ENCODE measurements at places on chromosomes 11 and 22.
A peak's percentile ranks its signal among the peaks of the same experiment; 100 is the strongest.

- no peak for DNase-seq
These were observed 30.3 kb upstream of the MYEOV start for GRCh38 chr11:69263736-69264052.

DNA sequence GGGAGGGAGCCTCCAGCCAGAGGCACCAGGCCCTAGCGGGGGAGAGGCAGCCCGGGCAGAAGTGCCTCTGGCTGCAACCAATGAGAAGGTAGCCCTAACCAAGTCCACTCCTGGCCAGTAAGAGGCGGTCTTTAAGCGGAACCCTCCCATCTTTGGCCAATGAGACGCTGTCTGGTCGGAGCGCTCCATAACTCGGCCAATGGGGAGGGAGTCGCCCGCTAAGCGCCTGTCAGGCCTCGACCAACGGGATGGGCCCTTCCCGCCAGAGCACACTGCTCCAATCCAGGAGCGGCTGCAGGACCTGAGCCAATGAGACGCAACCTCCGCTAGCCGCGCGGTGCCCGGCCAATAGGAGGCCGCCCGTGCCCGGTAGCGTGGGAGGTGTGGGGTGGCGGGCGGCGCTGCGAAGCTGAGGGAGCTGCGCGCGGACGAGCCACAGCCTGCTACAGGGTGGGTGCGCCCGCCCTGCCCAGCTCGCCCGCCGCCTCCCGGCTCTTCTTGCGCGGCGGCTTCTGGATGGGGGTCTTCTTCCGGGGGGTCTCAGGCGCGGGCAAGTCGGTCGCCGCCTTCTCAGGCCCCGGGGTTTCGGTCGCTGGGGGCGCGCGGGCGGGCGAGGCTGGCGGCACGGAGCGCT, 12.6 kb downstream of the SCARF2 start:
- peak; percentile 37 for DNase-seq

GRCh38 chr11:109885006-109885405, 208.2 kb upstream of the ZC3H12C start:
- no peak for DNase-seq

GRCh38 chr11:110429731-110430266, at the start of gene FDX1:
TSS of gene FDX1 (plus strand) at chr11:110429948. CDS start at chr11:110430121, 173 bp downstream.
- DNase-seq: peak; percentile 82

- DNase-seq: no peak
These were observed 119.4 kb downstream of the HIPK3 start for GRCh38 chr11:33376331-33377310.

DNA sequence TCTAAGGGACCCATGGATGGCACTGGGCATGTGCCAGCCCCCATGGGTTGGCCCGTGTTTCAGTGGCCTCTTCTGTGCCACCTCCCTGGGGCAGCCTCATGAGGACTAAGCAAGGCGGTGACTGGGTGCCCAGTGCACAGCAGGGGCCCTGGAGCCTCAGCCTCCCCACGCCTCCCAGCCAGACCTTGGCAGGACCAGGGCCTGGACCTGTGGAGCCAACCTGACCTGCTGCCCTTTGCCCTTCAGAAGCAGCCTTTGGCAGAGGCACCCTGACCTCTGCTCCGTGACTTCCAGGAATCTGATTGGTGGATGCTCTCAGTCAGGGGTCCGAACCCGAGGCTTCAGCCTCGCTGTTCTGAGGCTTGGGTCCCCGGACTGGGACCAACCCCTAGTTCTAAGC, 24.8 kb upstream of the TAB1 start:
- no peak for DNase-seq

GRCh38 chr11:17781626-17782025, 47.0 kb downstream of the KCNC1 start:
- no peak for DNase-seq

GRCh38 chr11:8870411-8871170, 40.4 kb upstream of the AKIP1 start:
- DNase-seq: peak; percentile 6

- DNase-seq: no peak
These were observed 20.8 kb upstream of the LMO2 start for GRCh38 chr11:33912405-33913361.

GRCh38 chr11:59872076-59872475, 5.8 kb upstream of the TCN1 start:
- no peak for DNase-seq

- no peak for DNase-seq
These were observed 119.5 kb downstream of the ENTHD1 start for GRCh38 chr22:39773976-39774539.

DNA sequence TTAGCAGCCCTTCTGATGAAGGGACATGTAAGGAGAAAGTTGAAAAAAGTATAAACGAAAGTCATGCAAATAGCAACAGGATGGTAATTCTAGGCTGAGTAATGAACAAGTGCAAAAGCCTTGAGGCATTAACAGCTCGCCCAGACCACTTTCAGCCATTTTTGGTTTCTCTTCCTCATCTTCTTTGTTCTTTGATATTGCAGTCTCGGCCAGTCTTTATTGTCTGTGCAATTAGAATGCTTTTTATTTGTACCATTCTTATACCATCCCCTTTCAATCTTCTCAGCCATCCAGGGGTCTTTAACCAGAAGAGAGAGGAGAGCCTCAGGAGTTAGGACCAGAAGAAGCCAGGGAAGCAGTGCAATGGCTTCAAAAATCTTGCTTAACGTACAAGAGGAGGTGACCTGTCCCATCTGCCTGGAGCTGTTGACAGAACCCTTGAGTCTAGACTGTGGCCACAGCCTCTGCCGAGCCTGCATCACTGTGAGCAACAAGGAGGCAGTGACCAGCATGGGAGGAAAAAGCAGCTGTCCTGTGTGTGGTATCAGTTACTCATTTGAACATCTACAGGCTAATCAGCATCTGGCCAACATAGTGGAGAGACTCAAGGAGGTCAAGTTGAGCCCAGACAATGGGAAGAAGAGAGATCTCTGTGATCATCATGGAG, 7.3 kb downstream of the TRIM34 start:
- no peak for DNase-seq

GRCh38 chr22:39282645-39283321, 36.6 kb downstream of the RPL3 start:
- DNase-seq: no peak

DNA sequence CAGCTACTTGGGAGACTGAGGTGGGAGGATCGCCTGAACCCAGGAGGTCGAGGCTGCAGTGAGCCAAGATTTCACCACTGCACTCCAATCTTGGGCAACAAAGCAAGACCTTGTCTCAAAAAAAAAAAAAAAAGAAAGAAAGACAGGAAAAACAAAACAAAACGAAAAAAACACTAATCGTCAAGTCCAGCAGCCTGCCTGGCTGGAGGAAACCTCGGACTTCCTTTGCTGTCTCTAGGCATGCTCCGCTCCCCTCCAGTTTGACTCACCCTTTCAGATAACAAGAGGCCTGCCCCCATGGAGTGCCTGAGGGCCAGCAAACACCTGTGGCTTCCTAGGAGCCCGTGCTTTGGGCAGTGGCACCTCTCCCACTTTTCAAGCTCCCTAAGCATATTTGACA, 28.8 kb upstream of the CHKA start:
- no peak for DNase-seq

- no peak for DNase-seq
These were observed 41.9 kb upstream of the WNT7B start for GRCh38 chr22:46018859-46019258.
